T-cell (primary cell): ENCODE measurements at places on chromosomes 5 and 9.

DNA sequence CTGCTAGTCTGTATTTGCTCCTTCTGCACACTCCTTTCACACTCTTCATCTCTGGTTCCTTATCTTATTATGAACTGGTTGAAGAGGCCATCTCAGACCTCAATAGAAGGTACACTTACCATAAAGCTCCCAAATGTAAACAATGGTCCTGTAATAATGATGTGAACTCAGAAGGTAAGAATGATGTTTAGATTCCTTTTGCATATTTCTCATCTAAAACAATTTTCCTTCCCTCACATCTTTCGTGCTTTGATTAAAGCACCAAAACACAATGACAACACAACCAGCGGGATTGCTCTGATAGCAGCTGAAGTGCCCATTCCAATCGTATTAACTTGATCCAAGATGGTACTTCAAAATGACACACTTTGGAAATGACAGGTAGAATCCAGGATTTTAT, 34.3 kb downstream of the NFIB start:
- no peak for DNase-seq

GRCh38 chr5:108461628-108462367, 79.9 kb upstream of the FBXL17 start:
- no peak for DNase-seq

DNA sequence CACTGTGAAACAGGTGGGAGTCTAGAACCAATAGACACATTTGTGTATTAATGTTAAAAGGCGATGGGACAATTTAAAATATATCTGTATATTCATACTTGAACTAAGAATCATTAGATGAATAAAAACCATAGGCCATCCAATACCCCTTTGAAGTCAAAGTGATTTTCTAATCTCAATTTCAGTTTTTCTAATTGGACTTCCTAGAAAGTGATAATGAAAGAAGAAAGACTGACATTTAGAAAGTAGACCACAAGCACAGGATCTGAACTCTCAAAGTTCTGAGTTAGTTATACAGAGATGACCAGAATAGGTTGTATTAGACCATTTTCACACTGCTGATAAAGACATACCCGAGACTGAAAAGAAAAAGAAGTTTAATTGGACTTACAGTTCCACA, 412.8 kb upstream of the PIK3R1 start:
- DNase-seq = no peak

DNA sequence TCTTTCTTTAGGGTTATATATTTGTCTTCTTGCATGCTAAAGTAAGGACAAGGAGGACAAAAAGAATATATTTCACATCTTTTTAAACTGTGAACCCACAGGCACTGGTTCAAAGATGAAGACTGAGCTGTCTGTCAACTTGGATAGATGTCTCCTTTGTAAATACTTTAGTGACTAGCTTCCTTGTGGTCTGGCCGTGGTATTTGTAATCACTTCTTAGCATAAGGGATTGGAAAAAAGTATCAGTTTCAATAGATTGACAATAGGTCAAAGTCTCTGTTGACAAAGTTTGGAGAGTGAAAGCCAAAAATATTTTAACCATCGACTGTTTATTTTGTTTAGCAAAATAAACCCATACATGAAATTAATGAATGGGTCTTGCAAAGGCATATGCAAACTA, 91.4 kb downstream of the TMEM167A start:
- DNase-seq = no peak

- no peak for DNase-seq
These were observed 27.7 kb upstream of the TNIP1 start for GRCh38 chr5:151108566-151108965.

GRCh38 chr9:117678871-117679270, 25.3 kb upstream of the TLR4 start:
- DNase-seq = no peak

- no peak for DNase-seq
These were observed 8.4 kb upstream of the UBAP1 start for GRCh38 chr9:34170237-34170991.

DNA sequence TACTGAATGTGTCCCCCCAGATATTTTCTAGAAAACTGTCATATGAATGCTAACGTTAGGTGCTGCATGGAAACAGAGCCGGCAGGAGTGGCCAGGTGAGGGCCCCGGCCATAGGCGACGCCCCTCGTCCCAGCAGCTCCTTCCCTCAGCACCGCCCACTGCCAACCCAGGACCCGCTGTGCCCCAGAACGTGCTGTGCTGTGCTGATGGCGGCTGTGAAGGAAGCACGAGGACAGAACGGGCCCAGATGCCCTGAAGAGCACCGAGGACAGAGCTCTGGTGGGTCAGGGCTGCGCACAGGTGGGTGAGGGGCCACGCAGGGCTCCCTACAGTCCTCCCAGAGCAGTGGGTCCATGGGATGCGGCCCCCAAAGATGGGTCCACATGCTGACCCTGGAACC, 30.3 kb downstream of the LPCAT1 start:
- DNase-seq = no peak

DNA sequence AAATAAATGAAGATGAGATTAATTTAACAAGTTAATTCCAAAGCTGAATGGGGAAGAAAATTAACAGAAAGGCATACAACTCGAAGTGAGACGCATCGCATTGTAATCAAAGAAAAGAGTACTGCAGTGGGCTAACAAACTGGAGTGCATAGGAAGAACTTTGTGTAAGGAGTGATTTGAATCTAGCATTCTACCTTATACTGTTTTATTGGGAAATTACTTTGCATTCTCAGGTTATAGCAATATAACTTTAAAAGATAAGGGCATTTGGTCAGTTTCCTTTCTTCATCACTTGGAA, 124.5 kb upstream of the TLE4 start:
- no peak for DNase-seq

DNA sequence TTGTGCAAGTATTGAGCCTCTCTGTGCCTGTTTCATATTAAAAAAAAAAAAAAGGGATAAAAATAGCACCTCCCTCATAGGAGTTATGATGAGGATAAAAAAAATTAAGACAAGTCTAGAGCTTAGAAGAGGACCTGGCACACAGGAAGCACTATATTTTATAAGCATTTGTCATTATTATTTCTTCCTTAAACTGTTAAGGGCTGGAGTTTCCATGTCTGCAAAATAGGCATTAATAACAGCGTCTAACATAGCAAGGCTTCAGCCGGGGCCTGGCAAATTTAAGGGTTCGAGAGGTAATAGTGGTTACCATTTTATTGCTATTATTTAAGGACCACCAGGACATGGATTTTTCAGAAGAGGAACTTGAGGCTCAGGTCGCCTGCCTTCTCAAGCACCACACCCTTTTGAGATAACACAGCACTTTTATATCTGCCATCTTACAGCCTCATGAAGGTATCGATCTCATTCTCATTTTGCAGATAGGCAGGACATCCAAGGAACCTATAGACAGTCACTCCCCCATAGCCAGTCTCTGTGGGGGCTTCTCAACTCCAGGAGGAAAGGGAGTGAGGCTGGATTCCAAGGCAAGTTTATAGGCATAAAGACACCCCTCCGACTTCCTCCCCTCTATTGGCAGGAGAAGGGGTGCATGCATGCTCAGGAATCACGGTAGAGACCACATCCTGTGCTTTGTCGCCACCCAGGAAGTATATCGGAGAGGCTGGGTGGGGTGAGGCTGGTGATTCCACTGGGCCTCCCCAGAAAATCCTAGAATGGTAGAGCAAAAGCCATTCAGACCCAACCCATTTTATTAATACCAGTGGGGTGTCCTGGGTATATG, 2.4 kb downstream of the ANXA6 start:
- DNase-seq = peak; percentile 55

GRCh38 chr5:14270209-14270702, 127.1 kb downstream of the TRIO start:
- DNase-seq = no peak

- DNase-seq = no peak
These were observed 11.1 kb downstream of the CXCL14 start for GRCh38 chr5:135567661-135568060.

- no peak for DNase-seq
These were observed 51.1 kb downstream of the AHRR start for GRCh38 chr5:372556-372995.

- DNase-seq = no peak
These were observed 678 bp upstream of the KIF12 start for GRCh38 chr9:114099669-114100270.

DNA sequence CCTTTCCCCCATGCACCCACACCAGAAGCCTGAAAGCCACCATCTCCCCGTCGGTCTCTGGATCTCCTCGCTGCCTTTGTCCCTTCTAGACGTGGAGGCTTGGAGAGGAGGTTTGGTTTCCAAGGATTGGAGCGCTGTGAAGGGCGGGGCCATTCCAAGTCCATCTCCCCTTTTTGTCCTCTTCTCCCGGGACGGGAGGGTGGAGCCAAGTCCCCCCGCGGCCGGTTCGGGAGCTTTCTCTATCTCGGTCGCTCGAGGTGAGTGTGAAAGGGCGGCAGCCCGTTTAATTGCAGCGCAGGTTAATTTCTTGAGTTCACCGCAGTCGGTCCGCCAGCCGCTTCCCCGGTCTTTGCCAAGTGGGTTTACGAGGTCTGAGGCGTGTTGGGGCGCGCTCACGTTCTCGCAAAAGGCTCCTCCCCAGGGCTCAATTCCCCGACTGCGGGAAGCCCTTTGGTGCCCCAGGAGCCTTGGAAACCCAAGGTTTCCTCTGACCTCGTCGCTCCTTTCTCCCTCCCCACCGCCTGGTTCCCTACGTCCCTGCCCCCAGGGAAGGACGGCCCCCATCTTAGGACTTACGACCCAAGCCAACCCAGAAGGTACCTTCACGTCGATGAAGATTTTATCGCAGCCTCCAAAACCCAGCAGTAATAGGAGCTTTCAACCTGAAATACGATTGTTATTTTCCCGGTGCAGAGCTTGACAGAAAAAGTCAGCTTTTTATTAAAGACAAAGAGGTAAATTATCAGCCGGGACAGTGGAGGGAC, 2.8 kb upstream of the ZNF462 start:
- DNase-seq = no peak

DNA sequence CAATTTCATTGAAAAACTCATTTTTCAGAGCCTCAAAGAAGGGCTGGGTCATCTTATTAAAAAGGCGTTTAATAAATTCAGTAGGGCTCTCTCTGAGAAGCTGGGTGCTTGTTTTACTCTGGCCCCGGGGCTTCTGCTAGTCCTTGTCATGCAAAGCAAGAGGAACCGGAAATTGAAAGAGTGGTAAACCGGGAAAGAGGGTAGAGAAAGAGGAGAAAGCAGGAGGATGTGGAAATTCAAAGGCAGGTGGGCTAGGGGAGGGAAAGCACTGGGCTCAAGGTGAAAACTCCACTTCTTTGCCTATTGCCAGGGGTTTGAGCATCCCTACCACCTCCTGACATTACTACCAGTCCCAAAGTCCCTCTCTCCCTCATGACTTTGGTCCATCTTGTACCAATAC, 64.6 kb upstream of the AGXT2 start:
- no peak for DNase-seq

DNA sequence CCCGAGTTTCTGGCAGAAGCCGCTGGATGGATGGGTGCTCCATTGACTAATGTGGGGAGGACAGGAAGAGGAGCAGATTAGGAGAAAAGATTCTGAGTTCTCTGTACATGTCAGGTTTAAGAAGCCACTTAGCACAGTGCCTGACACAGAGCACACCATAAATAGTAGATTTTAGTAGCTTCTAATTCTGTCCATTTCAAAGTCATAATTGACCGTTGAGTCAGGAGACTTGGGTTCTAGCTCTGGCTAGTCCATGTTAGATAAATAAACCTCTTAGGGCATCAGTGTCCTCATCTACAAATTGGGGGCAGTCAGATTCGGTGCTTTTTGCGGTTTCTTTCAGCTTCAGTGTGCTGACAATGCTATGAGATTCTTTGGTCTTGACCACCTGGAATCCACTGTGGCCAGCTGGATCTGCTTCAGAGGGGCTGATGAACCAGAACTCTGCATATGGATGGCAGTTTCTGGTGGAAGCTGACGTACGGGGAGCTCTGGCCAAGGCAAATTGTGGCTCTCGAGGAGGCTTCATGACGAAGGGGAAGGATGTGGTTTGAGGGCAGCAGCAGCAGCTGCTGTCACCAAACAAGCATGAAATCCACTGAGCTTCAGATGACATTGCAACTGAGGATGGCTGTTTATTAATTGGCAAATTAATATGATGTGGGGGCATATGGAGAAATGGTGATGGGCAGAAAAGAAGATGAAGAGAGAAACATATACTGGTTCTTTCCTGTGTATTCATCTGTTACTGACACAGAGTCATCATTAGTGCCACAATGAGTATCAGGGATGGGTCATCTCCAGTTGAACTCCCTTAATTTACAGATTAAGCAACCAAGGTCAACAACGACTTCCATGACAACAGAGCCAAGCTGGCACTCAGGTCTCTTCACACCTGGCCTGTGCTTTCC, 134.4 kb downstream of the AOPEP start:
- DNase-seq = peak; percentile 69

DNA sequence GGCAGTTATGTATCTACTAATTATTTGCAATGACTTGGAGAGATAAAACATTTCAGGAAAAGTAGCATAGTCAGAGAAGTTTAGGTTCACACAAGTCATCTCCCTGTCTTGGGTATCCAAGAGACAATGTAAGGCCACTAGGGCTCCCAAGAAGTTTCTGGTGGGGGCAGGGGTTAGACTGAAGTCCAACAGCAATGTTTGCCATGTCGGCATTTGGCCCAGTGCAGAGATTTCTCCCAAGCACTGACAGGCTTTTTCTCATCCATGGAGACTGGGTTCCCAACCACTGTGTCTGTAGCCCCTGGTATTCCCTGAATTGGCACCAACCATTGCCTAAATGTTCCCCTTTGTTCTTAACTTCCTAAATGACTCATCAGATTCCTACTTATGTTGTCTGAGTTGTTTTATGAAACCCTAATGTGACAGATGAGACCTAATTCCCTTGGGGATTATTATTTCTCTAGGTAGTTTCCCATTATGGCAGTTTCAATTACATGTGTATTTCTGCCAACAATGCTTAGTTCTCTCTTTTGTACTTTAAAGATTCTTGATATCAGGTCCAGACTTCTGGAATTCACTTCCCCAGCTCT, 103.6 kb upstream of the EGFLAM start:
- DNase-seq = no peak

DNA sequence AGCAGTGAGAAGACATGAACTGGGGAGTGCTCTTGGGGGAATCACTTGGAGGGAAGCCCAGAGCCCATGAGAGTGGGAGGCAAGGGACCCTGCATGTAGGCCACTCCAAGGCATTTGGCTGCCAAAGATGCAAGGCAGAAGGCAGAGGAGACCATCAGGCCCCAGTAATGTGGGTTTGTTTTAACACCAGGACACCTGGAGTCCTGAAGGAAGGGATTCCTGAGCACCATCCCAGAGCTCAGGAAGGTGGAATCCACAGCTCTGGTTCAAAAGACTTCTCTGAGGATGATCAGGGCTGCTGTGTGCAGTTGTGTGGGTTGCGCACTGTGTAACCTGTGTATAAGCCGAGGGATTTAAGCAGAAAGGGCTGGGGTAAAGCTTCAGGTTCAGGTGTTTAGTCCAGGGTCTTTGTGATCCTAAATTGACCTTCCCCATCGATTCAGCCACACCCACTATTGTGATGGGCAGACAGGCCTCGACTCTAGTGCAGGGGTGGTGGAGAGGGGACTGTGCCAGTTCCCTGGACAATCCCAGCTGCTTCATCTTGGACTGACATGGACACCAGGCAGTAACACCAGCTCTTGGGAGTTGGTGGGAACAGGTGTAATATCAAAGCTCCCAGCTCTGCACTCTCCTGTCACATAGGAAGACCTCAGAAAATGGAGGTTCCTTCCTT, 11.0 kb downstream of the B4GALT7 start:
- no peak for DNase-seq
